Kidney (tissue), 22 donors: ENCODE measurements at places on chromosomes 3 and 15. TPM values are rescaled to one million over a fixed set of nuclear protein-coding genes. Genes with fewer than 3 reads are reported as not detected.

DNA sequence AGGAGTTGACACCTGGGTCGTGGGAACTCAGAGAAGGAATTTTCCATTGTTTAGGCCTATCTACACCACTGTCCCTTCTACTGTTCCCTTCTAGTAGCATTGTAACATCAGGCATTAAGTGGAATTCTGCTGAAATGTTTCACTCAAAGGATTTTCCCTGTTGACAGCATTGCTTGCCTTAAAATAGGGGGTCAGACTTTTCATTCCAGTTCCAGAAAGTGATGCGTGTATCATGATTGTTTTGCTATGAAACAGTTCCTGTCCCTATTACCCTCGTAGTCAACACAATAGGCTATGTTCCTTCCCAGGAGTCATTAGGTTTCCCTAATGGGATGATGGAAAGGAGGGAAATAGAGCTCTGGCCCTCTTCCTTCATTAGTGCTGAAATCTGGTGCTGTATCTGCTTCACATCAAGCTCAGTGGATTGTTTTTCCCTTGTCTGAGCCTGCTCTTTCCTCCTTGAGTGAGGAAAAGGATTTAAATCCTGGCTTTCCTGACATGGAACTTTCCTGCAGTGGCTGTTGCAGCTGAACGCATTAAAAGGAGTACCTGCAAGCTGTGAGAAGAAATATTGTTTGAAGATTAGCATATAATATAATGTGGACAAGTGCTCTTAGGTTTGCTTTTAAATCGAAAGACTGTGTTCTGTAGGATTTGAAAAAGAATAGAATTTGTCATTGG is 195.9 kb downstream of the KLHL25 start:
- DNase-seq, result no peak

CFAP20DC gene
- 0.73 TPM for polyA plus RNA-seq

CFAP100 gene
- polyA plus RNA-seq, result 0.60 TPM

CCDC54 gene
- not detected for polyA plus RNA-seq

LSAMP gene
- polyA plus RNA-seq, result 1.4 TPM
